Epithelial cell of esophagus (primary cell): ENCODE measurements at places on chromosomes 2 and 18.
A peak's percentile ranks its signal among the peaks of the same experiment; 100 is the strongest.

- DNase-seq = peak; percentile 21
Measured at GRCh38 chr2:80238692-80239469, 65.7 kb downstream of the LRRTM1 start.

- DNase-seq = no peak
Measured at GRCh38 chr2:85550486-85550885, 10.8 kb downstream of the GGCX start.

DNA sequence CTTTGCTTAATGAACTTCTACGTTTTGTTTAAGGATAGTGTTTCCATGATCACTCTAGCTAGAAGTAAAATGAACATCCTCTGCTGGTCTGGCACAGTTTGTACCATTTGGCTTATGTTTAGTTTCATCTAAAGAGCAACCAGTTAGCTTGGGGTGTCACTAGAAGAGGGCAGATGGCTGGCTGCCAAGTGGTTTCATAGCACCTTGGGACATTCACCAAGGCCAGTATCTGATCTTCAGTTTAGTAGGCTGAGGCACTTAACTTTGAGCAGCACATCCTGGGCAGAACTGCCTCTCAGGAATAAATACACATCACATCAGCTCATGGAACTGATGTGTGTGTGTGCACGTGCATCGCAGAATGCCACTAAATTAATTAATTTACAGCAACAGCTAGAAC is 68.4 kb downstream of the NXPH2 start:
- no peak for DNase-seq

DNA sequence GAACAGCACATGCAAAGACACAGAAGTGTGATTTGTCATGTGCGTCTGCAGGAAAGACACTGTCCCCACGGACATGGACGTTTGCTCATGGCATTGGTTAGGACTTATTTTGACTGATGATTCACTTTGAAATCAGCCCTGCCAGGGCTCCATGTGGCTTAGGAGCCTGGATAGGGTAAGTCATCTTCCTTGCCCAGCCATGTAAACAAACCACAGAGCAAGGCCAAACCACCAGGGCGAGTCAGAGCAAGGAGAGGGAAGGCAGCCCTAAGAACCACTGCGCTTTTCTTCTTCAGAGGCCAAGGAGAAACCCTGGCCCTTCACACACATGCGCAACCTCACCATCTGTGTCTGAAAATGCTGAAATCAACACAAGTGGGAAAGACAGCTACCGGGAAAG is 88.8 kb downstream of the GFPT1 start:
- DNase-seq = peak; percentile 93

DNA sequence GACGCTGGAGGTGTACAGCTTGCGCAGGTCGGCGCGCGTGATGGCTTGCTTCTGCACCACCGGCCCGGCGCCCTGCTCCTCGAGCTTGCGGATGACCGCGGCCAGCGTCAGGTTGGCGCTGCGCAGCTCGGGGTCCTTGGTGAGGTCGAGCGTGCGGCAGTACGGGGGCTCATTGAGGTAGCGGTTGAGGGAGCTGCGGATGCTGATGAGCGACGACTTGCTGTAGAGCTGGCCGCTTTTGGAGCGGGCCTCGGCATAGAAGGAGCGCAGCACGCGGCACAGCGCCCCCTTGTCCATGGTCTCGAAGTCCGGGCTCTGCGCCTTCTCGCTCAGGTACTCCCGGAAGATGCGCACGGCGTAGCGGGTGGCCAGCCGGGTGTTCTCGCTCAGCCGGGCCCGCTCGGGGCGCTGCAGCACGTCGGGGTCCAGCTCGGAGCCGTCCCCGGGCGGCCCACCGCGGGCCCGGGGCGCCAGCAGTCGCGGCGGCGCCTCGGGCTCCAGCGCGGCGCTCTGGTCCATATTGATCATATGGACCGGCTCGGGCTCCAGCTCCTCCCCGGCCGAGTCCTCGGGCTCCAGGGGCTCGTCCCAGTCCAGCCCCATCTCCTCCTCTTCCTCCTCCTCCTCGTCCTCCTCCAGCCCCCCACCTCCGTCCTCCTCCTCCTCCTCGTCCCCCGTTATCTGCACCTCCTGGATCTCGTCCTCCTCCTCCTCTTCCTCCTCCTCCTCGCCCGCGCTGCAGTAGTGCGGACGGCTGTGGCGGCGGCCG is 523 bp downstream of the KCTD1 start:
- DNase-seq = peak; percentile 91

- peak; percentile 43 for DNase-seq
Measured at GRCh38 chr2:199903111-199903510, 8.0 kb upstream of the C2orf69 start.

DNA sequence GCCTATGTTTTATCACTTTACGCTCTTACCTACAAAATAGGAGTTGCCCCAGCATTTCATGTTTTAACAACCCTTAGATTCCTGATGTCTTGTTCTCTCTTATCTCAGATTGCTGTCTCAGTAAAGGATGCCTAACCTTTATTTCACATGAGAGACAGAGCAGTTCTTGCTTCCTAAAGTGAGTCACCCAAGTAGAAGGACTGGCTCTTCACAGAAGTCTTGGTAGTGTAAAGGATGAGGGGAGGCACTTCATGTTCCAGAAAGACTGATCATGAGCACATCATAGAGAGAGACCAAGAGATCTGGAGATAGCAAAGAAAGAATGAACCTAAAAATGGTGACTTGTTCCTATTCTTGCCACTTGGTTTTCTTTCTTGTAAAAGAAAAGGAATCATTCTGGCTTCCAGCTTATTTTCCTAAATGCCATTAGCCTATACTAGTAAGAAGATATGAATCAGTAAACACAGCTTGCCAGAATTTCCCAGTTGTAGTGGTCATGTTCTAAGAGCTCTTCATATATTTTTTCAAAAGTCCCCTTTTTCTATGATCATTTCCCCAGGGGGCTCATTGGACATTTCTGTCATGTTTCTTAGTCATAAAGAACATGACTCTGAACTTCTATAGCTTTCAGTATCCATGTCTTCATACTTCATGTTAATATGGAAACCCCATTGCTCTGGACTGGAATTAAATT is 54.9 kb downstream of the MAPRE2 start:
- DNase-seq = peak; percentile 36

GRCh38 chr2:206642075-206643025 is at the start of gene FAM237A:
FAM237A (plus strand) TSS chr2:206642487; CDS start chr2:206644237, 1,750 bp downstream.
- DNase-seq = peak; percentile 77

DNA sequence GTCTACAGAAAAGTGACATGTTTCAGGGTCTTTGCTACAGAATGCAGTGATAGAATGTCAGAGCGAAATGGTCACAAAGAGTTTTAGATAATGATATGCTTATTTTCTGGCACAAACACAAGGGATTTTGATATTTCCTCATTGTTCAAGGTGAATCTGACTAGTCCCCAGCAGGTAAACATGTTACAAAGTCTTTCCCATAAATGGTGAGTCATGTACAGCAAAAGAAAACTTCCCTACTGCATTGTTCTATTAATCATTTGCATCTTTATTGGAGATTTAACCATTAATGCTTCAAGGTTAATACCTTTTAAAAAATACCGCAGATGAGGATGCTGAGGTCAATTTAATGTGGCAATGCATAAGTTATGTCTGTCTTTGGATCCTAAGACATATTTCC is 19.1 kb upstream of the TRIB2 start:
- peak; percentile 80 for DNase-seq
